Thoracic aorta (tissue), 2 donors: ENCODE measurements at places on chromosomes 12 and 14.

- DNase-seq: no peak
Measured at GRCh38 chr14:33808187-33808586, 142.7 kb downstream of the EGLN3 start.

- no peak for DNase-seq
Measured at GRCh38 chr14:76950055-76951020, 78.2 kb downstream of the IRF2BPL start.

- DNase-seq: no peak
Measured at GRCh38 chr14:65173973-65174693, 71.8 kb upstream of the MAX start.

DNA sequence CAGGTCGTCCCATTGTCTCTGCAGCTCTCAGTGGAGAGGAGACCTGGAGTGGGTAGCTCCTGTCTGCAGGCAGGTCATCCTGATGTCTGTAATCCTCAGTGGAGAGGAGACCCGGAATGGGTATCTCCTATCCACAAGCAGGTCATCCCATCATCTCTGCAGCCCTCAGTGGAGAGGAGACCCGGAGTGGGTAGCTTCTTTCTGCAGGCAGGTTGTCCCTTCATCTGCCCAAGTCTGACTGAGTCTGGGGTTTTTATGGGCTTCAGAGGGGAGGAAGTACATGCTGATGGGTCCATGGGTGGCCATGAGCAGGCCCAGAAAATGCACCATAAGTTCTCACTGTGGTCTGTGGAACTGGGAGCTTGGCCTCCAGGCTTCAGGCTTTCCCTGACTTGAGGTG, 28.9 kb upstream of the PAPLN start:
- no peak for DNase-seq

- DNase-seq: no peak
Measured at GRCh38 chr14:57493467-57494181, at the start of gene CCDC198. Gene CCDC198 (minus strand): TSS chr14:57493857. CDS start chr14:57493715, 142 bp downstream.

- DNase-seq: no peak
Measured at GRCh38 chr14:89371585-89372511, 45.2 kb downstream of the FOXN3 start.

GRCh38 chr14:97975216-97975615, 1178.0 kb downstream of the VRK1 start:
- no peak for DNase-seq

GRCh38 chr14:50031602-50032313, 84.6 kb downstream of the VCPKMT start:
- DNase-seq: no peak

GRCh38 chr14:81829447-81829846, 295.8 kb upstream of the SEL1L start:
- DNase-seq: no peak

DNA sequence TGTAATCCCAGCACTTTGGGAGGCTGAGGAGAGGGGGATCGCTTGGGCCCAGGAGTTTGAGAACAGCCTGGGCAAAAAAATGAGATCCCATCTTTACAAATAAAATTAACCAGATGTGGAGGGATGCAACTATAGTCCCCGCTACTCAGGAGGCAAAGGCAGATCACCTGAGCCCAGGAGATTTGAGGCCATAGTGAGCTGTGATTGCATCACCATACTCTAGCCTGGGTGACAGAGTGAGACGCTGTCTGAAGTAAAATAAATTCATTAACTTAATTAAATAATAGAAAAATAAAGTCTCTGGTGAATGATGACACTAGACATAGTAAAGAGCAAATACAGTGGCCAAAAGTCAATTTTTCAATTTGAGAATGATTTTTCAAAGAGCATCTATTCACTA, 16.1 kb upstream of the PLEKHA5 start:
- DNase-seq: no peak

GRCh38 chr12:130246560-130246959, 84.3 kb downstream of the FZD10 start:
- DNase-seq: no peak

DNA sequence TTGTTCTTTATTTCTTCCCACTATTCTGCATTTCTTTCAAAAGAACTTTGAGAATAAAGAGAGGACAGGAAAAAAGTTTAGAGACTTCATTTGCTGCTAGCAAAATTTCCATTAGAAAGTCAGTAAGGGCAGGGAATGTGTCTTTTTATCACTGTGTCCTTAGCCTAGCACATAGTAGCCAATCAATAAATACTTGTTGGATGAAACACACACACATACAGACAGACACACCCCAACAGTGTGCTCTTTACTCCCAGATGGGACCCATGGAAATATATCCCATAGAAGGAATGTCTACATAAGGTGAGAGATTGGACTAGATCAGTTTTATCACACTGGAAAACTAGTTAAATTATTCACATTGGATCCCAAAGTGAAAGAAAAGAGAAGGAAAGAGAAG, 21.1 kb upstream of the ARID2 start:
- DNase-seq: no peak

DNA sequence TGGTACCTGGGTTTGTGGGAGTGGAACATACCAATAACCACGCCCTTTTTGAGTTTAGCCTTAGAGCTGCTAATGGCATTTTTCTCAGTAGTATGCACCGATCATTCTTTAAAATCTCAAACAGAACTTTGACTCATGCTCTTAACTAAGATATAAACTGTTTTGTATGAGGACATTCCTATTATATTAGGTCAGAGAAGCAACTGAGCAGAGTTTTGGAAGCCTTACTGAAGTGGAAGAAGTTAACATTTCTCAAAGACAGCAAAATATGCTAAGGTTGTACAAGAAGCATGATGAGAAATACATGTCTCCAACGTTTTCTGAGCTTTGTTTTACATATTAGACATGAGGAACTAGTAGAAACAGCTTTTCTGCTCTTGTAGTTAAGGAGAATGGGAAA, 819.2 kb downstream of the FSCB start:
- no peak for DNase-seq

DNA sequence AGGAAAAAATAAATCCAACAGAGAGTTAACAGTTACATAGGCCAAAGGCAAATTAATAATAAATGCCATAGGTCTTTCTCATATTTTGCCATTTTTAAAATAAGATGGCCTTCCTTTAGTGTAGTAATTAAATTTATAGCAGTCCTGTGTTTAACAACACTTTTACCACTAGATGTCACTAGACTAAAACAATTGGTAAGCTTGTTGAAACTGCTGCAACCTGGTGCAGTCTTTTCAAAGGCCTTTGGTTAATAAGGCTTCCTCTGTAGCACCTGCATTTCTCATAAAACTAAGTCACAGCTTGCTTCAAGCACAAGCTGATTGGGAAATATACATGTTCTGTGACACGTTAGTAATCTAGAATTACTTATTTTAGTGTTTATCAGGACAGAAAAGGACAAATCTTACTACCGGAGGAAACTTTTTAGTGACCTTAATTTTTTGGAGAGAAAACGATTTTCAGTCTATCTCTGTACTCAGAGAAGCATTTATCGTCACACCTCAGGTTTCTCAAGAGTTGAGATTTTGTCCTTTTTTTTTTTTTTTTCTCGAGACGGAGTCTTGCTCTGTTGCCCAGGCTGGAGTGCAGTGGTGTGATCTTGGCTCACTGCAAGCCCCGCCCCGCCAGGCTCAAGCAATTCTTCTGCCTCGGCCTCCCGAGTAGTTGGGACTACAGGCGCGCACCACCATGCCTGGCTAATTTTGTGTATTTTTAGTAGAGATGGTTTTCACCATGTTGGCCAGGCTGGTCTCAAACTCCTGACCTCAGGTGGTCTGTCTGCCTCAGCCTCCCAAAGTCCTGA, 20.0 kb downstream of the BORCS5 start:
- DNase-seq: no peak

DNA sequence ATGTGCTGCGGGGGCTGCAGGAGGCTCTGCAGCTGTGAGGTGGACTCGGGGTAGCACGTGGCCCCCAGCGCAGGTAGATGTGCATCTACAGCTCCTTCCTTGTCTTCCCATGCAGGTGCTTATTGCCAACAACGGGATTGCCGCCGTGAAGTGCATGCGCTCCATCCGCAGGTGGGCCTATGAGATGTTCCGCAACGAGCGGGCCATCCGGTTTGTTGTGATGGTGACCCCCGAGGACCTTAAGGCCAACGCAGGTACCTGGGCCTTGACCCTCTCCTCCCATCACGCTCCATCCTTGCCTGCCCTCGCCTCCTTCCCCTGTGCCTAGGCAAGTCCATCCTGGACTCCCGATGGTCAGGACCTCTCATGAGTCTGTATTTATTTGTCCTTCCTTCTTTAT, 51.4 kb downstream of the ACACB start:
- no peak for DNase-seq

DNA sequence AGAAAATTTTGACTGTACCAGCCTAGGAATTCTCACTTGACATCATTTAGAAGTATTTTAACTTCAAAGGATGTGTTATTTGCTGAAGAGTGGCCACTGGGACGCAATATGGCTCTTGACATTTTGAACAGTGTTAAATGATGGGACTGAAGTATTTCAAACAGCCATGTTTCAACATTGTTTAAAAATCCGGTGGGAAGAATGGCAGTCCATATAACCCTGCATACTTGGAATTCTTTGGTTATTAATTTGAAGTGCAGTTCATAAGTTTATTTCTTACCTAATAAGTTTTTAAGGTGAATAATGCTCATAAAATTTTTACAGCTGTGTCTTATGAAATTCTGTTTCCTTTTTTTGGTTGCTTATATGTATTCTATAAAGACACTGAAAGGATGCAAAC, 8.3 kb downstream of the TMTC2 start:
- DNase-seq: no peak
